ENCODE measurements at places on chromosomes 3 and 15.

DNA sequence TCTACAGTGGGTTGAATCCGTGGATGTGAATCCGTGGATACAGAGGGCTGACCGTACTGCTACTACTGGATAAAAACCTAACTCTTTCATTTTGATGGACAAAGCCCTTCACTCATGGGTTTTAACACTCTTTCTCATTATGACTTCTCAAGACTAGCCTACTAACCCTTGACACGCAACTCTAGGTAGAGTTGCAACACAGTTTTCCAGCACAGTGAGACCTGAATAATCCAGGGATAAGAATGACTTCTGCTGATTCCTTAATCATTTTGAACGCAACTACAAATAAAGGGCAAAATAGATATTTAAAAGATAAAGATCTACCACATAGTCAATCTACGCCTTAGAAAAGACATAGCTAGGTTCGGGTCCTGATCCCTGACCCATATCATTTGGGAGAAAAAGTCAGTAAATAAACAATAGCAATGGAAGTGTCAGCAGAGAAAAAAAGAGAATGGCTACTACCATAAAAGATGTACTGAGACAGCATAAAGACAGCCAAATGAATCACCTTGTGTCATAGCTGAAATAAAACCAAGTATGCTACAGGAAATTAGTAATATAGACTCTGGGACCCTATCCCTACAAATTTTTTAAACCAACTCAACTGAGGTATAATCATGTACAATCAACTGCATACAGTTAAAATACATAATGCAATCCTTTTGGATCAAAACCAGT, 87.6 kb downstream of the DPH6 start:
- DNase-seq: no peak

DNA sequence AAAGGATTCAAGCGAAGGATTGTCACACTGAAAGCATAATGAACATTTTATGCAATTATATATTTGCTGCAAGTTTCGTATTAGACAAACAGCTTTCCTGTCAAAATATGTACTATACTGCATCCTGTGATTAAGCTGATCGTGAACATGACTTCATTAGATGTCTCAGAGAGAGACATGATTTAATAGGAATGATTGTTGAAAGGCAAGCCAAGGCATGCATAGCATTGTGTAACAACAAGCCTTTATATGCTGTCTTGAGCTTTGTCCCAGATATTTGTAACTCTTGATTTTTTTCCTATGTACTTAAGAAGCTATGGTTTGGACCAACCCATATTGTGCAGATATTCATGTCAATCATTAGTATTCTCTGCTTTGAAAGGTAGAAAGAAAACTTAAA, 309.1 kb downstream of the KCNH8 start:
- no peak for DNase-seq

- DNase-seq: no peak
Observed at GRCh38 chr3:11764931-11765363, 81.7 kb downstream of the TAMM41 start.

DNA sequence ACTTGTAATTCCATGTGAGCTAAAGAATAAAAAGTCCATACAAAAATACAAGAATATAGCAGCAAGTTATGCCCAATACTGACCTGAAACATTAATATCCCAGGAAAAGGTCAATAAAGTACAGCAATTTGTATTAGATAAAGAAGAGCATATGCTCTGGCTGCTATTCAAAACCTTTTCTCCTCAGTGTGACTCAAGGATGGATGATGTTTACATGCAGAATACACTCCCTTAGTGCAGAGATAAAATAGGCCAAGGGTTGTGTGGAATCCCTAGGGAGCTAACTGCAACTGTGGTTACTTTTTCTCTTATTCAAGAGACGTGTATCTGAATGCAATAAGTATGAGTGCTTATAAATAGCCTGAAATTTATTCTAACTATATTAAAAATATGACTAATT, 78.7 kb downstream of the SLC9A9 start:
- DNase-seq: no peak

DNA sequence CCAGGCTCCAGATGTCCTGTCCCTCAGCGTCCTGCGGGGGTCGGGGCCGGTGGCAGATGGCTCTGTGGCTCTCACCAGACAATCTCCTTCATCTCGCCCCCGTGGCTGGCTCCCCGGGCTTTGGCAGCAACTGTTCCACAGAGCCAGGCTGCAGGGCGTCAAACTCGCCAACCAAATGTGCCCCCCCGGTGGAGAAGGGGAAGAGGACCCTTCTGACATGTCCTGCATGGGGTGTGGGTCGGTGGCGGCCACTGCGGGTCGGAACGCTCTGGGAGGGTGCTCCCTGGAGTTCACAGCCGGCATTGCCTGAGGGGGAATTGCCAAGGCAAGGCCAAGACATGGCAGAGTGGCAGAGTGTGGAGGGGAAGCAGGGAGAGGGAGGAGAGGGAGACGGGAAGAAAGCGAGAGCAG, 36.0 kb downstream of the BDH1 start:
- DNase-seq: no peak

- no peak for DNase-seq
Observed at GRCh38 chr15:71316911-71317310, 201.6 kb downstream of the THSD4 start.

GRCh38 chr3:33081812-33082211, 15.1 kb downstream of the GLB1 start:
- DNase-seq: no peak

- DNase-seq: no peak
Observed at GRCh38 chr15:56524915-56525314, 60.0 kb upstream of the MNS1 start.

DNA sequence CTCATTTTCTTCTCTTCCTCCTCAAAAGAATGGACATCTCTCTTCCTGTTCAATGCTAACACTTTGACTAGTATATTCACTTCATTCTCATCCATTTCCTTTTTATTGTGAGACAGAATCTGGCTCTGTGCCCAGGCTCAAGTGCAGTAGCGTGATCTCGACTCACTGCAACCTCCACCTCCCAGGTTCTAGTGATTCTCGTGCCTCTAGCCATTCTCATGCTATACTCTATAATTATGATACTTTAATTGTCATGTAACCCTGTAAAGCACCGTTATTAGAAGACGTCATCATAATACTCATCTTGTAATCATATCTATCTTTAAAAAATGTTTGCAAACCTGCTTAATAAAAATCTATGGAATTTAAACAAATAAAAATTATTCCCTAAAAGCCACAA, 107.0 kb downstream of the SHOX2 start:
- no peak for DNase-seq
